Prostate gland (tissue), 2 donors: ENCODE measurements at places on chromosomes 13 and 19.
A peak's percentile ranks its signal among the peaks of the same experiment; 100 is the strongest.

DNA sequence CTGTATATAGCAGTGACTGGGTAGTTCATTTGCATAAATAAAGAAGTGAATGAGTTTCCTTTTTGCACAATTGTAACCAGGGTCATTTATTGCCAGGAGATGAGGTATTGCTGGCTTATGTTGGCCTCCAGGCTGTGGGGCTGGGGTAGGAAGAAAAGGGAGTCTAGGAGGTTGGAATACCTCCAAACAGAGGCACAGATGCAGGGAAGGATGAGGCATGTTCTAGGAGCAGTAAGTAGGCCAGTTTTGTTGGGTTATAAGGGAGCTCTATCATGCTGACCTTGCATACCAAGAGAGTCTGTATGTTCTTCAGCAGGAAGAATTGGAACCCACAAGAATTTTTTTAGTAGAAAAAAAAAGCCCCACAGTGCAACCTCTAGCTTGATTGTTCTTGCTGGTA is 17.2 kb upstream of the CYSLTR2 start:
- DNase-seq, result no peak
- no peak overlapping the region for H3K4me3 ChIP-seq
- H3K36me3 ChIP-seq, result no peaks in the 10 kb centered on the region
- no peaks in the 10 kb centered on the region for H3K4me1 ChIP-seq
- no peaks in the 10 kb centered on the region for H3K27me3 ChIP-seq

GRCh38 chr19:1374250-1374577 is 9.5 kb upstream of the NDUFS7 start:
- no peak overlapping the region for H3K4me3 ChIP-seq
- no peak for DNase-seq
- peaks cover 5% of the 10 kb centered on the region for H3K36me3 ChIP-seq
- H3K27ac ChIP-seq, result no peak overlapping the region
- no peaks in the 10 kb centered on the region for H3K4me1 ChIP-seq
- H3K27me3 ChIP-seq, result no peaks in the 10 kb centered on the region

DNA sequence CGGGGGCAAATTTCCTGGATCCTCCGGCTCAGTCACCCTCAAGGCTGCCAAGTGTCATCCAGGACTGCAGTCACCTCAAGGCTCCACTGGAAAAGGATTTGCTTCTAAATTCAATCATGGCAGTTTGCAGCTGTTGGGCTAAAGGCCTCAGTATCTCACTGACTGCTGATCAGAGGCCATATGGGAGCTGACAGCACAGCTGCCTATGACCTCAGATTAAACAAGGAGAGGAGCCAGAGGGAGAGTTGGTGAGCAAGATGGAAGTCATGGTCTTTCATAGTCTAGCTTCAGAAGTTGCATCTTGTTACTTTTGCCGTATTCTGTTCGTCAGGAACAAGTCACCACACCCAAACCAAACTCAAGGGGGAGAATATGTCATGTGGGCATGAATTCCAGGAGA is 849.7 kb downstream of the UQCRFS1 start:
- no peak overlapping the region for H3K27ac ChIP-seq
- no peaks in the 10 kb centered on the region for H3K36me3 ChIP-seq
- no peak overlapping the region for H3K4me3 ChIP-seq
- DNase-seq, result no peak

DNA sequence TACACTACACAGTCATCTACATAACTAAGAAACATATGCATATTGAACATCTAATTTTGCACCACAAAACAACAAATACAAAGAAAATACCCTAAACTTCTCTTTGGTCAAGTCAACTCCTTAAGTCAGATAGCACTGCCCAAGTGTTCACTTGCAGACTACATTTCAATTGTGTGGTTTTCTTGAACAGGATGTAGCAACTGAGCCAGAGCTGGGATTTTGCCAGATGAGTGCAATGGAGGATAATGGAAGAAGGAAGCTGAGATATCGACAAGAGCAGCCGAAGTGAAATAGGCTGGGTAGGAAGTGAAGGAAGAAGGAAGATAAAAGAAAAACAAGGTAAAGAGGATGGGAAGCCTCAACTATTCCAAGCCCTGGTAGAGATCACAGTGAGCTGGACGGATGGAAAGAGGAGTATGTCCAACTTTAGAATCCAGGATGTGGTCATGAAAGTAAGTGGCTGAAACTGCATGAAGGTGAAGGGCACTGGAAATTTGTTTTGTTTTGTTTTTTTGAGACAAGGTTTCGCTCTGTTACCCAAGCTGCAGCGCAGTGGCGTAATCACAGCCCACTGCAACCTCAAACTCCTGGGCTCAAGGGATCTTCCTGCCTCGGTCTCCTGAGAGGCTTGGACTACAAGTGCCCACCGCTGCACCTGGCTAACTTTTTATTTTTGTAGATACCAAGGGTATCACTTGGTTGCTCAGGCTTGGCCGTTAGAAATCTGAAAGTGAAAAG is 15.0 kb downstream of the NUFIP1 start:
- DNase-seq, result no peak
- no peaks in the 10 kb centered on the region for H3K4me1 ChIP-seq
- no peak overlapping the region for H3K4me3 ChIP-seq
- peaks cover 3% of the 10 kb centered on the region for H3K36me3 ChIP-seq
- no peak overlapping the region for H3K27ac ChIP-seq

GRCh38 chr13:24652359-24652758 is 27.8 kb upstream of the ATP12A start:
- no peaks in the 10 kb centered on the region for H3K27me3 ChIP-seq
- no peaks in the 10 kb centered on the region for H3K36me3 ChIP-seq
- H3K4me1 ChIP-seq, result no peaks in the 10 kb centered on the region
- DNase-seq, result no peak
- no peak overlapping the region for H3K27ac ChIP-seq
- no peak overlapping the region for H3K4me3 ChIP-seq

GRCh38 chr19:41363371-41363752 is 587 bp downstream of the B9D2 start:
- H3K4me1 ChIP-seq, result peaks cover 3% of the 10 kb centered on the region
- DNase-seq, result no peak
- no peaks in the 10 kb centered on the region for H3K27me3 ChIP-seq
- no peaks in the 10 kb centered on the region for H3K36me3 ChIP-seq

- H3K4me3 ChIP-seq, result no peak overlapping the region
- no peak for DNase-seq
- H3K4me1 ChIP-seq, result no peaks in the 10 kb centered on the region
- H3K27ac ChIP-seq, result no peak overlapping the region
- H3K36me3 ChIP-seq, result no peaks in the 10 kb centered on the region
- no peaks in the 10 kb centered on the region for H3K27me3 ChIP-seq
These were observed 149.0 kb downstream of the HS6ST3 start for GRCh38 chr13:96238861-96239260.

- H3K4me3 ChIP-seq, result no peak overlapping the region
- no peaks in the 10 kb centered on the region for H3K4me1 ChIP-seq
- no peaks in the 10 kb centered on the region for H3K36me3 ChIP-seq
- no peaks in the 10 kb centered on the region for H3K27me3 ChIP-seq
These were observed 49.2 kb downstream of the KLF5 start for GRCh38 chr13:73107970-73108369.

DNA sequence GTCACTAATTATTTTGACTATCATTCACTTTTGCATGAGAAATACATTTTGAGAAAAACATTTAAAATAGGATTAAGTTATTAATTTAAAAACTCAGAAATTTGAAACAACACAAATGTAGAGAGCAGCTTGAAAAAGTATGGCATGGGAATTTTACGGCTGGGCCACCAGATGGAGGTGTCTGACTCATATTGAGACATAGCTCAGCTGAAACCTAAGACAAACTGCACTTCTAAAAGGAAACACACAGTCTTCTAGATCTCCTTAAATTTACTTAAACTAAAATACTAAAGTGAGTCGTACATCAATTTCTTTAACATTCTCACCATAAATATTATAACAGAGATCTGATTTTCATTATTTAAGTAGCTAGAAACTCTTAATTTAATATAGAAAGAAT is 41.9 kb upstream of the POSTN start:
- no peaks in the 10 kb centered on the region for H3K4me1 ChIP-seq
- H3K27me3 ChIP-seq, result no peaks in the 10 kb centered on the region
- no peak for DNase-seq
- H3K36me3 ChIP-seq, result no peaks in the 10 kb centered on the region
- H3K4me3 ChIP-seq, result no peak overlapping the region
- H3K27ac ChIP-seq, result no peak overlapping the region

DNA sequence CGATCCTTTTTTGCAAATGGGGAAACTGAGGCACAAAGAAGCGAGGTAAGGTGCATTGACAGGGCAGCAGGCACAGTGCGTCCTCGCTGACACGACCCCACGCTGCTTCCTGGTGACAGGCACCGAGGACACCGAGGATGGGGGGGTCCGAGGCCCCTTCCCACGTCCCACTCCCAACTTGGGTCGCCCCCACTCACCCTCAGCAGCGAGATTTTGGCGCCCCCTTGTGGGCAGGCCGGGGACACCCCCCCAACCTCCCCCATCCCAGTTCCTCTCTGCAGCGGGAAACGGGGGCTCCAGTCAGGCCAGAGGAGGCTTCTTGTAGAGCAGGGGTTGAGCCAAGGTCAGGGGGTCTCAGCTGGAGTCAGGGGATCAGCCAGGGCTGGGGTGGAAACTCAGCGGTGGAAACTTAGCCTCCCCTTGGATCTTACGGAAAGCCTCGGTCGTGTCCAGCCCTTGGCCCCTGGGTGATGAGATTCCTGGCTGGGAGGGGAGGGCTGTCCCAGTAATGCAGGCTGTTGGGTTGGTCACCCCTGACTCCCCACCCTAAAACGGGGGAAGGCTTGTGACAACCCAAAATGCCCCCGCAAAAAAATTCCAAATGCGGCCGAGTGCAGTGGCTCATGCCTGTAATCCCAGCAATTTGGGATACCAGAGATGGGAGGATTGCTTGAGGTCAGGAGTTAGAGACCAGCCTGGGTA is 8.2 kb downstream of the SMIM24 start:
- no peak overlapping the region for H3K4me3 ChIP-seq
- H3K36me3 ChIP-seq, result no peaks in the 10 kb centered on the region
- peak; percentile 19 for DNase-seq

- H3K36me3 ChIP-seq, result no peaks in the 10 kb centered on the region
- no peaks in the 10 kb centered on the region for H3K27me3 ChIP-seq
- no peaks in the 10 kb centered on the region for H3K4me1 ChIP-seq
- H3K27ac ChIP-seq, result no peak overlapping the region
These were observed 47.7 kb upstream of the RGCC start for GRCh38 chr13:41409611-41410010.

DNA sequence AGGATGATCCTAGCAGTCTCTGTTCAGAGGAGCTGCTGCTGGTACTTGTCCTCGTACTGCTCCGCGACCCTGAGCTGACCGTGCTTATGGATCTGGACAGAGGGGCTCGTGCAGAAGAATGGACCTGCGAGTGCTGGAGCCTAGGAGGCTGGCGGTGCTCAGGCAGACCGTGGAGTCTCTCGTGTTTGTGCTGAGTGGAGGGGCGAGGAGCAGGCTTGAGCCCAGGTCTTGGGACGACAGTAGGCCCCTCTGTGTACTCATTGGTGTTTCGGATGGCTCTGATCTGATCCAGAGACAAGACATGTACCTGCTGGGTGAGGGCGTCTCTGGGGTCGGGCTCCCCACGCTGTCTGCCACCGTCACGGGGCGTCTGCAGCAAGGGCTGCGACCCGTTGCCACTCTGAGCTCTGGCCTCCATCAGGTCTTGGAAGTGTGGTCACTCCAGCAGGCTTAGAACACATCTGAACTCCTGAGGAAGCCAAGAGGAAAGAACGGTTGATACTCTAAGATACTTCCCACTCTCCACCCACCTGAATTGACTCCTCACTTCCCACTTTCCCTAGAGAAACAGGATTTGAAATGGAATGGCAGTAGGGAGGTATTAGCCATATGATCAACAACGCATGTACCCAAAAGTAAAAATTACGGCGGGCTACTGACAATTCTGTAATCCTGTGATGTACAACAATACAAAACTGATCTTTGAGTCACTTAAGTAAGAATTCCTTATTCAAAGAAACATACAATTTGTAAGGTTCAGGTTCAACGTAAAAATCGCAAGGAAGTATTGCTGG is 3.4 kb downstream of the SPRY2 start:
- DNase-seq, result peak; percentile 16
- H3K27ac ChIP-seq, result peak overlapping the region; percentile 94
- H3K4me1 ChIP-seq, result no peaks in the 10 kb centered on the region
- no peaks in the 10 kb centered on the region for H3K36me3 ChIP-seq
- H3K4me3 ChIP-seq, result peak overlapping the region; percentile 88
- H3K27me3 ChIP-seq, result no peaks in the 10 kb centered on the region

DNA sequence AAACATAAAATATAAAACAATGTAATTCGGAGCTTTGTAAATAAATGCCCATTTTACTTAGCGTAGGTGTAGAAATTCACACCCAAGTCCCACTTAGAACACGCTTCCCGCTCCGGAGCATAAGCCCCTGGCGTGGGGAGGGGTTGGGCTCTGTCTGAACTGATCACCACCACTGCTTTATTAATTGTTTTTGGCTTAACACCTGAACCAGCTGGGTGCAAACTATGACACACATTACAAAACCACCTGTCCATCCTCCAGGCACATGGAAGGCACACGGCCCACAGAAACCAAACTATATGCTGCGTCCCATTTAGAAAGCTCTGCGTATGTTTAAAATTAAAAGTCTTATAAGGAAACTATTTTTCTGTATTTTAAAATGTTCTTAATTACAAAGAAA is 25.9 kb downstream of the RASA3 start:
- H3K27me3 ChIP-seq, result no peaks in the 10 kb centered on the region
- no peak for DNase-seq
- no peaks in the 10 kb centered on the region for H3K36me3 ChIP-seq

GRCh38 chr13:45412274-45413049 is 5.7 kb downstream of the SLC25A30 start:
- H3K27ac ChIP-seq, result no peak overlapping the region
- no peak for DNase-seq
- no peak overlapping the region for H3K4me3 ChIP-seq
- no peaks in the 10 kb centered on the region for H3K27me3 ChIP-seq

- no peak overlapping the region for H3K27ac ChIP-seq
- no peak for DNase-seq
- H3K36me3 ChIP-seq, result no peaks in the 10 kb centered on the region
- H3K4me1 ChIP-seq, result no peaks in the 10 kb centered on the region
- no peak overlapping the region for H3K4me3 ChIP-seq
- no peaks in the 10 kb centered on the region for H3K27me3 ChIP-seq
These were observed 44.8 kb downstream of the RBM26 start for GRCh38 chr13:79361299-79361698.

DNA sequence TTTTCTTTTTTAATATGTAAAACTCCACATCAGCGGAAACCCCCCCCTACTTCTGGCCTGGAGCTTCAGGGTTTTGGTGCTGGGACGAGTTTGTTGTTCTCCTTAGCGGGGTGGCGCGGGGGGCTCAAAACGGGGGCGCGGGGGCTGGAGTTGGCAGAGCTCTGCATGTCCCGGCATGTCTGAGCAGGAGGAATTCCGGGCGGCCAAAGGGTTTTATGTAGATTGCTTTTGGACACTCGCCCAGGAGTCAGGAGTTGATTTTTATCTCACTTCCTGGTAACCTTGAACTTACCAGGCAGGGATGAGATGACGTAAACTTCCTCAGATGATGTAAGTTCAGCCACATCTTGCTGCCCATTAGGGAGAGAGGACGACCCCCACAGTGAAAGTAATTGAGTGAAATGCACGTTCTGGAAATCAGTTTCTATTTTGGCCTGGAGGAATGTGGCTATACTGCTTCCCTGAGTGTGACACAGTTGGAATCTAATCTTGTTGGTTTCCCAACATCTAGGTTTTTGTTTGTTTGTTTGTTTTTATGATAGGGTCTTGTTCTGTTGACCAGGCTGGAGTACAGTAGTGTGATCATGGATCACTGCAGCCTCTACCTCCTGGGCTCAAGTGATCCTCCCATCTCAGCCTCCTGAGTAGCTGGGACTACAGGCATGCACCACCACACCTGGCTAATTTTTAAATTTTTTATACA is 21.0 kb upstream of the GDF15 start:
- peak; percentile 96 for DNase-seq
- H3K4me3 ChIP-seq, result no peak overlapping the region
- H3K4me1 ChIP-seq, result peaks cover 3% of the 10 kb centered on the region

- DNase-seq, result no peak
- H3K27ac ChIP-seq, result no peak overlapping the region
- no peaks in the 10 kb centered on the region for H3K4me1 ChIP-seq
- H3K4me3 ChIP-seq, result no peak overlapping the region
These were observed 453.9 kb downstream of the COG6 start for GRCh38 chr13:40109351-40109844.
